ENCODE measurements at places on chromosomes 5 and 9. TPM values are rescaled to one million over a fixed set of nuclear protein-coding genes. Genes with fewer than 3 reads are reported as not detected.

GRCh38 chr9:124415852-124416484, 726 bp upstream of the PSMB7 start:
- no peak for DNase-seq

DNA sequence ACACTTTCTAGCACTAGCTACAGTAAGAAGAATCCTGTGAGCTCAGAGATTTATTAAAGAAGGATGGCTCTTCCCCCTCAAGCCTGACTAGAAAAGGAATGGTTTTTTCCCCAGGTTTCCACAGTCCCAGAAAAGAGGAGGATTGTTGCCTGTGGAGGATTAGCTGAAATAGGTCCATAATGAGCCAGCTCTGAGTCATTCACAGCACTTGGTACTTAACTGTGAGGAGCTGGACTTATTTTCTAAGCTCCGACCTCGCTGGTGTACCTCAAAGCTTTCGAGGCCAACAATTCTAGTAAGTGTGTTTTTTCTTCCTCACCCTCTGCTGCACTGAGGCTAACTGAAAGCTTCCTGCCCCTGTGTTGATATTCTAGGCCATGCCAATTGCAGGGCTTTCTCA, 222.5 kb upstream of the IL12B start:
- DNase-seq = no peak

DNA sequence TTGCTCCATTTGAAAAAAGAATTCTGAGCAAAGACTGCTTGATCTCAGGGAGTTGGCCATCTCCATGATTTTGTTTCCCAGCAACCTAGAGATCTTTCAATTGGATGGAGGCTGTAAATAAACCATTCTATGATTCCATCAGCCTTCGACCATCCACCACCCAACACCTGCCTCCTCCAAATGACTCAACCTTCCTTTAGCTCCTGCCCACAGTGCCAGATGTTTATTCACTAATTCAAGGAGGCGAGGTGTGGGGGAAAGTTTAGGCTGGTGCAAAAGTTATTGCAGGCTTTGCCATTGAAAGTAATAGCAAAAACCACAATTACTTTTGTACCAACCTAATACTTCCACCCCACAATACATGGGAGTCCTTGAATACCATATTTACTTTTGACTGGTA, 327.5 kb downstream of the CAAP1 start:
- DNase-seq = no peak

GRCh38 chr9:115121181-115121580, 3.2 kb upstream of the TNC start:
- no peak for DNase-seq

GRCh38 chr9:4226331-4227250, 73.3 kb downstream of the GLIS3 start:
- no peak for DNase-seq

DNA sequence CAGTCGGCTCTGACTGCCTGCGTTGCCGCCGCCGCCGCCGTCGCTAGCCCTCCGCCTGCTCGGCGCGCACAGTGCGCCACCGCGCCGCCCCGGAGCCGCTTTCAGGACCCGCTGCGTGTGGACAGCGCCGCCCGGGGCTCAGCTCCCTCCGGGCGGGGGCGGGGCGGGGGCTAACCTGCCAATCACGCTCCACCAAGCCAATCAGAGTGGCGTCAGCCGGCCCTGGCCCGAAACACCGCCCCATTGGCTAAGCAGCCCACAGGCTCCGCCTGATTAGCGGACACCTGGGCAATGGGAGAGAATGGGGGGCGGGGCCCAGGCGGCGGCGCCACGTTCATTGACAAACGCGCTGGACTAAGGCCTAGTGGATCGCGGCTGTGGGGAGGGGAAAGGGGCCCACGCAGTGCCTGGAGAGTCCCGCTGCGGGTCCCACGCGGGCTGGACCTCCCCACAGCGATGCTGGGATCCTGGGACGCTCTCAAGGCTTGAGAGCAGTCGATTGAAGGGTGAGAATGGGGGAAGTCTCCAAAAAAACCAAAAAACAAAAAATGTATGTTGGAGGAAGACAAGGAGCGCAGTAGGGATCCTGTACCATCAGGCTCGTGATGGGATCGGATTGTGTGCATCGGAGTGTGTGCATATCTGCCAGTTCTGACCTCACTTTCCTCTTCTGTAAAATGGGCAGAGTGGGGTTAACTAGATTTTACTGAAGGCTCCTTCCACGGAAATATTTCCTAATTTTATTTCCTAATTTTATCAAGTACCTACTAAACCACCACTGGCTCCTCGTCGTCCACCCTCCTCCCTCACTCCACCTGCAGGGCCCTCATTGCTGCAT, 6.3 kb downstream of the PAX5 start:
- peak; percentile 93 for DNase-seq

GRCh38 chr5:138280915-138281314, 6.5 kb upstream of the GFRA3 start:
- DNase-seq = no peak

DNA sequence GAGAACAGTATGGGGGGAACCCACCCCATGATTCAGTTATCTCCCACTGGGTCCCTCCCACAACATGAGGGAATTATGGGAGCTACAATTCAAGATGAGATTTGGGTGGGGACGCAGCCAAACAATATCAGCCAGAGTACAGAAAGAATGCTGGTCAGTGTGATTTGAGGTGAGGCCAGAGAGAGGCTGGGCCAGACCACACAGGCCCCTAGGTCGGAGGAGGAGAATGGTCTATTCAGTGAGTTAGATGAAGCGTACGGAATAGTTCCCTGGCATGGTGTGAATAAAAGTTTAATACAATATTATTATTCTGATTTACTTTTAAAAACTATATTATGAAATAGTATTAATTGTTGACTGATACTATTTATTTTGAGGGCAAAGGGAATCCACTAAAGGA, 39.7 kb downstream of the PCSK5 start:
- DNase-seq = no peak

DNA sequence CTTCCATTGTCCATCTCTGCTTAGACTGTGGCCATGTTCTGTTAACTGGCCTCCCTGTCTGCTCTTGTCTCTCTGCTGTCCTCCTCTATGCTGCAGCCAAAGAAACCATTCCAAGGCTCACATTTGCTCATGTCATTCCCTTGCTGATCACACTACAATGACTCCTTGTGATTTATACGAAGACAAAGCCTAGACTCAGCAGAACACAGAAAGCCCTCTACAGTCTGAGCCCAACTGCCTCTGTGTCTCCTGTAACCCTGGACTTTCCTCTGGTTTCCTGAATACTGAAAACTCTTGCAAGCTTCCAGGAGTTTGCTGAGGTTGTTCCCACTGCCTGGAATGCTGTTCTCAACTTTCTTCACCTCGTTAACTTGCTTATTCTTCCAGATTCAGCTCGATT, 191.8 kb downstream of the TMEM38B start:
- no peak for DNase-seq

DNA sequence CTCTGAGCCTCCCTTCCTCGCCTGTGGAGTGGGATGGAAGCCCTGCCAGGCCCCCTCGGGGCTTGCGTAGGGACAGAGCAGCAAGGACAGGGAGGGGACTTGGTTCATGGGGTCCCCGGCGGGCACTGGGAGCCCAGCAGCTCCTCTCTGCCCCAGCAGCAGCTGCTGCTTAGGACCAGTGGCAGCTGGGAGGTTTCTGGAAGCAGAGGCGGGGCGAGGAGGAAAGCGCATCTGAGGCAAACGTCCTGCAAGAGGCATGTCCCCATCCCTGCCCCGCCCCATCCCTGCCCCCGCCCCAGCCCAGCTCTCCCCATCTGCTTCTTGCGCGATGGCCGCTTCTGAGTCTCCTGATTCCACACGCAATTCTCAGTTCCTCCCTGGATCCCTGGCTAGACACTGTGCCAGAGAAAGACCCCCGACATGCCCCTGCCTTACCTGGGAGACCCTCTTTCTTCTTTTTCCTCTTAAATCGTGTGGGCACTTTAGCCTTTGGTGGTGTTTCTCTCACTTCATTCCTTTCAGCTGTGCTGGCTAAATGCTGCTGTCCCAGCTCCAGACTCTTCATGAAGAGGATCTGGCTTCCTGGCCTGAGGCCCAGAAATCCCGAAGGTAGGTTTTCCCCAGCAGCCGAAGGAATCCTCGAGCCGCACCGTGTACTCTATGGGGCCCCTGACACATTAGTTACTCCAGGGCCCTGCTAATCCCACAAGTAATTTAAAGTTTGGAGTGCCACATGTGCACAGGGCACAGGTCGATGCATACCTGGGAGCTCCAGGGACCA, 4.4 kb upstream of the OR2S2 start:
- DNase-seq = peak; percentile 47

DNA sequence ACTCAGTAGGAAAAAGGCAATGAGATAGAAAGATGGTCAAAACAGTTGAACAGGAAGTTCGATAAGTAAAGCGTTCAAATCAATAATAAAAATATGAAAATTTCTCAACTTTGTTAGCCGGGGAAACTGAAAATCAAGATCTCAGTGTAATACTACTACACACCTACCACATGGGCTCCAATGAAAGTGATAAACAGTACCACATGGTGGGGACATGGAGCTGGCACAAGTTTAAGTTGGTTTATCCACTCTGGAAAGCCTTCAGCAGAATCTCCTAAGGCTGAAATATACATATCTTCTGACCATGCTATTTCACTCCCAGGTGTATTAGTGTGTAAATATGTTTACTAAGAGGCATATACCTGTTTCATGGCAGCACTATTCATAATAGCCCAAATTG, 126.8 kb downstream of the NXNL2 start:
- DNase-seq = no peak

DNA sequence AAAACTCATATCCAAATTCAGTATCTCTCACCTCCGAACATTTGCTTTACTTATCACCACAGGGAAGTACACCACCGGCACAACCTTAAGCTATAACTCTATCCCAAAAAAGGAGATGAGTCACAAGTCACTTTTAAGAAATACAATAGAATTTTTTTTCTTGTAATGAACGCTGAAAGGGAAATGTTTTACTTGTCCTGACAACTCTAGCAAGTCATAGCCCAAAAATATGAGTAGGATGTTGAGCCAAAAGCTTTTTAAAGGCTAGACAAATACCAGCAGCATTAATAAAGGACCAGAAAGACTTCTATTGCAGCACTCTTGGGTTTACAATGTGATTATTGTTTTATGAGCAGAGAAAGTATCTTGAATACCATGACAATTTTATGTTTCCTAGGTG, 147.3 kb upstream of the FST start:
- no peak for DNase-seq

DNA sequence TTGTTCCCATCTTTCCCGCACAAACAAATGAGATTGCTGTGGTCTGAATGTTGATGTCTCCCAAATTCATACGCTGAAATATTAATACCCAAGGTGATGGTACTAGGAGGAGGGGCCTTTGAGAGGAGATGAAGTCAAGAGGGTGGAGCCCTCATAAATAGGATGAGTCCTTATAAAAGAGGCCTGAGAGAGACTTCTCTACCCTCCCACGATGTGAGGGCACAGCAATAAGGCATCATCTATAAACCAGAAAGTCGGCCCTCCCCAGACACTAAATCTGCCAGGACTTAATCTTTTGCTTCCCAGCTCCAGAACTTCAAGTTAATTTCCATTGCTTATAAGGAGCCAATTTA, 170.4 kb downstream of the CTNND2 start:
- no peak for DNase-seq

GRCh38 chr5:154850255-154851062, at the start of gene FAXDC2:
Gene FAXDC2 (minus strand): TSS chr5:154850603. CDS start chr5:154838178, 12,425 bp downstream.
- peak; percentile 47 for DNase-seq

DNA sequence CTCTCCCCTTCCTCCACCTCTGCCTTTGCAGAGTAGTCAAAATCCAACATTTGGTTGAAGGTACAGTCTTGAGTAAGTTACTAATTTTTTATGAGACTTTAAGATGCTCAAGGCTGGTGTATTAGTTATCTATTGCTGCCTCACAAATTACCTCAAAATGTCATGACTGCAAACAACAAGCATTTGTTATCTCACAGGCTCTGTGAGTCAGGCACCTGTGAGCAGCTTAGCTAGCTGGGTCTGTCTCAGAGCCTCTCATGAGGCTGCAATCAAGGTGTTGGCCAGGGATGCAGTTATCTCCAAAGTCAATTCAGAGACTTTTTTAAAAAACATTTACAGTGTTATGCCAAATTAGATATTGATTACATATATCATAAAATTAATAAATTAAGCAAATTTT, 371.3 kb upstream of the RGMB start:
- no peak for DNase-seq

The WNK2 gene
- 5.8 TPM for total RNA-seq

The CENPK gene
- total RNA-seq = 36.4 TPM

The STC2 gene
- total RNA-seq = 0.03 TPM

The FOCAD gene
- total RNA-seq = 33.5 TPM
